Activated CD4-positive, alpha-beta T cell treated with anti-CD3 and anti-CD28 coated beads, Interleukin-10, Interleukin-2, amounts not matched to agents 100 ng/mL and 50 ng/mL, durations not matched to agents 16 hours and 8 hours (primary cell): ENCODE measurements at places on chromosomes 3 and 15.

DNA sequence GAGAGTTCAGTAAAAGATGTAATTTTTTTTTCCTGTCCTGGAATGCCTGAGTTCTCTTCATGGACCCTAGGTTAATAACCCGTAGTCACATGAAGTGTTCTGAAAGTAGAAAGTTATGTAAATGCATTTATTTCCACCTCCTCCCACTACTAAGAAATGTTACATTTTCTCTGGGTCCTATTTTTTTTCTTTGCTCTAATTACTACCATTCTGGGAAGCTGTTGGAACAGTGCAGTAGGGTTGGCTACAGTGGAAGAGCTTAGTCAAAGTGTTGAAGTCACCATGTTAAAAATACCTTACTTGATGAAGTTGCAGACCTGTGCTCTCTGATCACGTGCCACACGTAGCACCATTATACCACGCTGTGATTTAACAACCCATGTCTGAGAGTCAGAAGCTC, 153.8 kb upstream of the TSC22D2 start:
- DNase-seq, result no peak

DNA sequence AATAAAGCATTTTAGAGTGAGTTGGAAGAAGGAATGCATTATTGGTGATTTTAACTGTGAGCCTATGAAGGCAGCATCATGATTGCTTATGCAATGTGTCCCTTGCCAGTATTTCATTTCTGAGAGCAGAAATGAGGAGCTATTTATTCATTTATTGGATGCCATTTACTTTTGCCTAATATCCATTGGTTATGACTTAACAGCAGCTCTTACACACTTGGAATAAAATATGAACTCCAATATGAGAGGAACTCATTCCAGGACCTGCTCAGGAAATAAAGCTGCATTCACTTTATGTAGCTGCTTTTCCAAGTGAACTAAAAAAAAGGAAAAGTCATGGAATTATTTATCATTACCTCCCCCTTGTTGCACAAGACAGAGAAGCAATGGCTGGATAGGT, 280.1 kb downstream of the LRTM1 start:
- DNase-seq, result no peak

DNA sequence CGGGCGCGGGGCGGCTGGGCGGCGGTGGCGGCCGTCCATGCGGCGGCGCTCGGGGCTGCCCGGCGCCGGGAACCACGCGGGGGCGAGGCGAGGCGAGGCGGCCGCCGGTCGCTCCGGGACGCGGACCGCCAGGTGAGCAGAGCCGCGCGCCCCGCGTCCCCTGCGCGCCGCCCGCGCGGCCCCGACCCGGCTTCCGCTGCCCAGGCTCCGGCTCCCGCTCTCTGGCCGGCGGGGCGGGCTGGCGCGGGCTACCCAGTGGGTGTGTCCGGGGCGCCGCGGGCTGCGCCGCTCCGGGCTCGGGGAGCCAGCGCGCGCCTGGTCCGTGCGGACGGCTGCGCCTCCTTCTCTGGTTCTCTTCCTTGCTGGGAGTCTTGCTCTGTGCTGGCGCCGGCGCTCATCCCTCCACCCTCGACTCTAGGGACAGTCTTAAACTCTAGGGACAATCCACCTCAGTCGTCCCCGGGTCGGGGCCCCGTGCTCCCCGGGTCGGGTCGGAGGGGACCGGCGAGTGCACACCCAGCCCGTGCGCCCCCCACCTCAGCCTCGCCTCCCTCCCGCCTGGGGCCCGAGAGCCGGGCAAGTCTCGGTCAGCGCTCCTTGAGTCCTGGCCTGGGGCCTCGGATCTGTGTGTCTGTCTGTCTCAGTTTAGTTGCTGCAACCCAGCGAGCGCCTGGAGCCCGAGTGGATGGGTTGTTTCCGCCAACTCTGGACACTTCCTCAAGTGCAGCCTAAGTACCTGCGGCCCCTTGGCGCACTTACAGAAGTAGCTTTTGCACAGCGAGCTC, 488 bp downstream of the THSD4 start:
- peak; percentile 11 for DNase-seq

DNA sequence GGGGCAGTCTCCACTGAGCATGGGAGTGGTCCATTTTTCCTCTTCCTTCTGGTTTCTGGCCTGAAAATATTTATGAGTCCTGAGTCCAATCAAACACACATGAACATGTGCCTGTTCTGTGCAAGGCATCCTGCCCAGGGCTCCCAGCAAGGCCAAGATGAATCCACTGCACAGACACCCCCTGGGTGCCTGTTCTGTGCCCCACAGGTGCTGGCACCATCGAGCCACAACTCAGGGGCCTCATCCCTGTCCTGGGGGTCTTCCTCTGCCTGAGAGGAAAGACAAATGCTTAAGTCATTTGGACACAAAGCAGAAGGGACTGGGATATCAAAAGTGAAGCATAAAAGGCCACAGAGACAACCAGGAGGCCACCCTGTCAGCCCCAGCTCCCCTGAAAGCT, 87.4 kb upstream of the IQSEC1 start:
- DNase-seq, result no peak

DNA sequence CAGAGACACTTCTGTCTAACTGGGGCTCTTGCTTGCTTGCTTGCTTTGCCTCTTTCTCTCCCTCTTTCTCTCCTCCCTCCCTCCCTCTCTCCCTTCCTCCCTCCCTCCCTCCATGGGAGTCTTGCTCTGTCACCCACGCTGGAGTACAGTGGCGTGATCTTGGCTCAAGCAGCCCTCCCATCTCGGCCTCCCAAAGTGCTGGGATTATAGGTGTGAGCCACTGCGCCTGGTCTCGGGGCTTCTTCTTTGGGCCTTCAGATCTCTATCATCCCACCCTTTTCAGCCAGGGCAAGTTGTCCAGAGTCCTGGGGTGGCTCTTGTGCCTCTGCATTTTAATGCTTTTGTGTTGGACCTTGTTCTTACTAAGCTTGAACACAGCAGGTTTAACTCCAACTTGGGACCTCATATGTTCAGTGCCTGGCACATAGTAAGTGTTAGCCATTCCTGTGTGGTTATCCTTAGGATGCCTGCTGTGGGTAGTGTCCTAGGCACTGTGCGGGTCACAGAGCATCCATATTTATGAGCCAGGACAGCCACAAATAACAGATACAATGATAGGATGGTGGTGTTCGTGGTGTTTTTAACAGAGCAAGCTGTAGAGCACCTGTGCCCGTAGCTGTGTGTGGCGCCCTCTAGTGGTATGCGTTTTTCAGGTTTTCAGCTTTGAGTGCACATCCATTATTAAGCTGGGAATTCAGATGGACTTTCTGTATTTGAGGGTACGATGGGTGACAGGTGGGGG, 75.1 kb downstream of the CCK start:
- peak; percentile 72 for DNase-seq

DNA sequence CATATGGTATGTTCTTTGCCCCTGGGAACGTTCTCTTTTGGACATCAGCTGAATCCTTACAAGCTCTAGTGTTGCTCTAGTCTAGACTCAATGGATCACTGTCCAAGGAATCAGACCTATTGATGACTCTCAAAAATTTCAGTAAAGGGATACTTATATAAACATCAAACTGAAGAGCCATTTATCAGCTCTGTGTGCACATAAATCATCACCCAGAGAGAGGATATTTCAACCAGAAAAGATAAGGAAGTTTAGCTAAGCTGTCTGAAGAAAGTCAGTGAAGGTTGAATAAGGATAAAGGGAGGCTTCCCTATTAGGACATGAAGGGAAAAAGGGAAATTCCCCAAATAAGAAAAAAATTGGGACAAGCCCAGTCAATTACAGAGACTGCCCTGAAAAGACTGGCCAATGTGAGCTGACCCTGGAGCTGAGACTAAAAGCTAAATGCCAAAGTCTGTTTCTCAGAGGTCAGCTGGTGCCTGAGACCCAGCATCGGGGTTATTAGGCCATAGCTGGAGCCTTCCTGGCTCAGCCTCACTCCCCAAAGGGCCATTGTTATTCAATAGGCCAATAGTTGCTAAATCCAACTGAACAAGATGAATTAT, 424.1 kb upstream of the THBS1 start:
- no peak for DNase-seq

GRCh38 chr3:88188436-88188835, 38.7 kb downstream of the C3orf38 start:
- no peak for DNase-seq

DNA sequence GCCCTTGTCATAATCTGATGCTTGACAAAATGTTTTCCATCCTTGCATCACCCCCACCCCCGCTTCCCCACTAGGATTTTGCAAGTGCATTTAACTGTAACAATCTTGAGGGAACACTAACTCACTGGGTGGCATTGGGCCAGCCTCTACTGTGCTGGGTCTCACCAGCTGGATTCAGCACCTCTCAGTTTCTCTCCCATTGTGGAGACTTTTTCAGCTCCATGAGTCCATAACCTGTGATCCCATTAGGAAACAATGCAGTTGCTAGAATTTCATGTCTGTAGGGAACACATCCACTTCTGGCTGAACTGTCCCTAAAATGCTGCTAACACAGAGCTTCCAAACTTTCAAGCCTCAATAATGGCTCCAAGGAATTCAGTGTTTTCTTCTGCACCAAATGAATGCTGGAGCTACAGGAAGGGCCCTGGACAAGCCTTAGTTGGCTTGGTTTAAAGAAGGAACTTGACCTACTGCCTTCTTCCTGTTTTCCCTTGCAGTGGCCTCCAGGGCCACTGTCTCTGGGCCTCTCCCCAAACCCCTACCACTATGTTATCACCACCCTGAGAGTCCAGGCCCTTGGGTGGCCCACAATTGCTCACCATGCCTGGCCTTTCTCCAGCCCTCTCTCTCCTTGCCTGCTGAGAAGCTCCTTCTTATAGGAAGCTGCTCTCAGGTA, 15.6 kb downstream of the CYP19A1 start:
- no peak for DNase-seq

DNA sequence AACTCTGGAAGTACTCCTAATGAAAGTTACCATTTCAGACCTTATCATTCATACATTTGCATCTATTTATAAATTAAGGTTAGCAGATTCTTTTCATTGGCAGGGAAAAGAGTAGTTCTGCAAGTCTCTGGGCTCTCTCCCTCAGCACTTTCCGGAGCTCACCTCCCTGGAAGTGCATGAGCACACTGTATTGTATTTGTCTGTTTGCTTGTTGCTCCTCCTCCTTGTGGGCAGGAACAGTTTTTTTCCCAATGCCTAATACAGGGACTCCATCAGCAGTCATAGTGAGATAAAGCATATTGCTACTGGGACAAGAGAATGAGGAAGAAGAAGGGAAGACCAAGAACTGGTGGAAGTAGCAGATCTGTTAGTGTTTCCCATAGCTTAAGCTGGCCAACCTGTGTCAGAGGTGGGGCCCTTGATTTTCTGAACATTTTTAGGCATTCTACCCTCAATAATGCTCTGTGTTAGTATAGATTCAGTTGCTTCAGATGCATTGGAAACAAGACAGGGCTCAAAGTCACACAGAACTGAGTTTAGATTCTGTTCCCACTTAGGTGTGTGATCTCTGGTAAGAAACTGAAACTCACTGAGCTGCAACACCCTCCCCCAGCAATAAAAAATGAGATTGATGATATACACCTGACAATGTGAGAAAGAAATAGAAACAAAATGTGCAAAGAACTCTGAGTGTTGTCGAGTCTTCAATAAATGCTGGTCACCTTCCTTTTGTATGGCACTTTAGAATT, 407.8 kb downstream of the TUSC7 start:
- DNase-seq, result no peak

DNA sequence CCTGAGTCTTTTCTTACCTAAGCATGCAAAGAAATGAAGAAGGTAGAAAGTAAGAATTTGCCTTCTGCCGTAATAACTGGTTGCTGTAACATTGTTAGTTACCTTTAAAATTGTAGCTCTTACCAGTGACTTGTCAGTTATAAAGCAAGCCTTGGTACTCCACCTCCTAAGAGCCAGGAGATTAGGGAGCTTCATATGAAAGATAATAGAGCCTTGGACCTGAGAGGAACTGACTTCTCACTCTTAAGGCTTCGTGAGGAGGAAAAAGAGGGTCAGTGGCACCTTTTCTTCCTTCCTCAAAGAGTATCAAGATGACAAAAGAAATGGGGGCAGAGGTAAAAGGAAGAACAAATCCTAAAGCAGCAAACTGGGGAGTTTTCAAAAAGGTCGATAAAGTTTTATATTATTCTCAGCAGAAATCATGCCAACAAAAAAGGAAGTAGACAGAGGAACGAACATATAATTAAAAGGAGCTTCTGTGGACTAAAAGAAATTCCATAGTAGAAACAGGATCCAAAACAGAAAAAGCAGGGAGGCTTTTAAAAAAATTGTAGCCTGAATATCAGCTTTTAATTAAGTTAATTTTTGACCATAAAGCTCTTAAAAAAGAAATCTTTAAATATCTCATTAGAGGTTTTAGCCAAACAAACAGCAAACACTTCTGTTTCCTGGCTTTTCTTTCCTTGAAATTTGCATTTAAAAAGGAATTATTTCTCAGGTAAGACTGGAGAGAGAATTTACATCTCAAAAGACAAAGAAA, 847.1 kb upstream of the ALCAM start:
- DNase-seq, result no peak

GRCh38 chr15:31207246-31207645, 105.7 kb upstream of the TRPM1 start:
- no peak for DNase-seq

DNA sequence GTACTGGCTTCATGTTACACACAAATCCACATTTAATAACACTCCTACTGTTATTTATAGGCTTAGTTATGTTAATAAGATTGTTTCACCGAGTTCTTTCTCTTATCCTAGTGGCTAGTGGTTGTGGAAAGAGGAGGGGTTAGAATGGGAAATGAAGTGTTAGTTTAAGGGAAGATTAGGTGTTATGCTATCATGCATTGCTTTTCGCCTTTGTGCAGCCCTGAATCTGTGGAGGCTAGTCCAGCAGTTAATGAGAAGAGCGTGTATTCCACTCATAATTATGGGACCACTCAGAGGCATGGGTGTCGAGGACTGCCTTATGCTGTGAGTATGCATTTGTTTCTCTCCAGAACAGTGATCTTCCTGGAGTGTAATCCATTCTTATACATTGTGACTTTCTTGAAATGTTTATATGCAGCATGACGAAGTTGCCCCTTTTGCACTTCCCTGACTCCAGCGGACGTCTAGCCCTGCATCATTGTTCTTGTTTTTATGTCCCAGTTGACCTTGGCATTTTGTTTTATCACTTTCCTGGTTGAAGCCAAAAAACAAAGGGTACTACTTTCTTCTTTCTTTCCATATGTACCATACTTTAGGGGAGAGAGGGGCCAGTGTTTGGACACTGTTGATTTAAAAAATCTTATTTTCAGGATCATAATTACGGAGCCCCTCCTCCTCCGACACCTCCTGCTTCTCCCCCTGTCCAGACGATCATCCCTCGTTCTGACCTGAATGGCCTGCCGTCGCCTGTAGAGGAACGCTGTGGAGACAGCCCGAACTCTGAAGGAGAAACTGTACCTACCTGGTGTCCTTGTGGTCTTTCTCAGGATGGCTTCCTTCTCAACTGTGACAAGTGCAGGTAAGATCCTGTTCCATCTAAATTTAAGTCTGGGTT, 36.5 kb downstream of the SETD5 start:
- DNase-seq, result no peak

- peak; percentile 50 for DNase-seq
Measured at GRCh38 chr3:18738393-18739098, 313.4 kb upstream of the SATB1 start.

GRCh38 chr15:62026487-62027262, 33.6 kb downstream of the VPS13C start:
- DNase-seq, result no peak

- DNase-seq, result no peak
Measured at GRCh38 chr3:113275583-113275928, 64.2 kb downstream of the BOC start.
